ENCODE measurements at places on chromosomes 16 and 17. TPM values are rescaled to one million over a fixed set of nuclear protein-coding genes. Genes with fewer than 3 reads are reported as not detected.

Gene TBC1D3E
- not detected for total RNA-seq

Gene TMC5
- total RNA-seq, result not detected

Gene HP
- not detected for total RNA-seq

Gene PRAC2
- total RNA-seq, result not detected

Gene SPATA20
- 82.7 TPM for total RNA-seq

Gene ARL5C
- not detected for total RNA-seq

Gene IRX6
- total RNA-seq, result not detected

Gene ST6GALNAC1
- not detected for total RNA-seq

Gene ABCC11
- 0.13 TPM for total RNA-seq

Gene KRTAP4-9
- not detected for total RNA-seq

Gene RPGRIP1L
- 22.3 TPM for total RNA-seq

- no peak for DNase-seq
Observed at GRCh38 chr16:5207001-5207523, 109.5 kb upstream of the EEF2KMT start.

GRCh38 chr16:76278086-76278485 is 885 bp downstream of the CNTNAP4 start:
- no peak for DNase-seq

DNA sequence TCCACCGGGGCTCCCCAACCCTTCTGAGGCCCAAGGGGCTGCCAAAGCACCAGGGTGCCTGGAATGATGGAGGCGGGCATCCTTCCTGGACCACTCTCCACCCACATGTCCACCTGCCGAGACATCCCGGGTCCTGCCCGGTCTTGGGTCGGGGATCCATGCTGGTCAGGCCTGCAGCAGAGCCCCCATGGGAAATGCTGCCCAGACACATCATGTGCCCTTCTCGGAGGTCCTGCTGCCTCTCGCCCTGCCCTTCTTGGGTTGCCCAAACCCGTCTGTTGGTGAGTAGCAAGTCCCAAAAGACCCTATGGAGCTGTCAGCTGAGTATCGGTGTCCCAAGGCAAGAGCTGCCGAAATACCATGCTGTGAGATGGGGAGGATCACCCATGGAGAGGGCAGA is 14.8 kb upstream of the GAA start:
- DNase-seq, result no peak

DNA sequence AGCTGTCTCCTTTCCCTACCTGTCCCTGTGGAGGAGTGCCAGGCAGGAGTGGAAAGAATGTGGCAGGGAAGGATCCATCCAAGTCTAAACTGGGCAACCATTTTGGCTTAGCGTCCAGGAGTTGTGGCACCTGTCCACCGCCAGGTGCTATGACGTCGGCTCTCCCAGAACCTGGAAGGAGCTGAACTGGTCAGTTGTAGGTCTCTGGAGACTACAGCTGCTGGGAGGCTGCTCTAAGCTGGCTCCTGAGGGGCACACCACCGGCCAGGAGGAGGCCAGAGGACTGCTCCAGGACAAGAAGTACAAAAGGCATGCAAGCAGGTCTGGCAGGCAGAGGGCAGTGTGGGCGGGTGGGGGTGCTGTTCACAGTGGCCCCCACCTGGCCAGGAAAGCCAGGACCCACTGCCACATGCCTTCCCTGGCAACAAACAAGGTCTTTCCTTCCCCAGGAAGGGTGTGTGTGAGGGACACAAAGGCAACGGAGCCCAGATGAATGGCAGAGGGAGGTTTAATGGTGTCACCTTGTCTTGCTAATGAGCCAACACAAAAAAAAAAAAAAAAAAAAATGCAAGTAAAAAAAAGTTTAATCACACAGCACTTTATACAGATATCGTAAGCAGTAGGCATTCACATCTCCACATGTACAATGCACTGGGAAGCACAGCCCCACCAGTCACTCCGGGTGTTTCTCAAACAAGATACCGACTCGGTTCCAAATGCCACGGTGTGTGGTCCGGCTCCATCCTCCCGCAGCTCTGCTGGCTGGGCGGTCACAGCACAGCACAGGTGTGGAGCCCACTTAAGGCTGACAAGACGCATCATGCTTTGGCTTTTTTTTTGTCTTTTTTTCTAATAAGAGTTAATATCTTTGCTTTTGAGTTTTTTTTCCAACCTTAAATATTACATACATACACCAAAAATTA is 4.8 kb downstream of the SPHK1 start:
- DNase-seq, result no peak

- peak; percentile 19 for DNase-seq
Observed at GRCh38 chr16:59295993-59296736, 562.0 kb upstream of the GOT2 start.

- no peak for DNase-seq
Observed at GRCh38 chr17:58066401-58066800, 16.8 kb upstream of the DYNLL2 start.

- no peak for DNase-seq
Observed at GRCh38 chr16:12258861-12259645, 282.5 kb downstream of the SNX29 start.

DNA sequence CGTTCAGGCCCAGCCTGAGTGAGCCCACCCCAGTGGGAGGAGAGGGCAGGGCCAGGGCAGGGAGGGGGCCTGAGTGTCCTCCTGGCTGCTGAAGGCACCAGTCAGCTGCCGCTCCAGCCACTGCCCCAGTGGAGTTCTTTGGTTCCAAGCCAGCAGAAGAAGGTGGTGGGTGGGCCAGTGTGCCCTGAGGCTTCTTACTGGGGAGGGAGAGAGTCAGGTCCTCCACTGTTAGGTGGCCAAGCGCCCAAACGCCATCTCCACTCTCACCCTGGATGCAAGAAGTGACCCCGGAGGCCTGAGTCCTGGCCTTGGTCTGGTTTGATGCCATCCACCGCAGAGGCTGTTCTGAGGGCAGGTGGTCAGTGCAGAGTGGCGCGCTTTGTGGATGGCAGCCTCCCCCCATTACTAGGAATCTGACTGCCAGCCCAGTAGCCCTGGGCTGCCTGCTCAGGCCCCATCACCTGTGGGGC is 2.2 kb downstream of the RNF213 start:
- no peak for DNase-seq

- no peak for DNase-seq
Observed at GRCh38 chr16:65283181-65283651, 161.4 kb upstream of the CDH11 start.

DNA sequence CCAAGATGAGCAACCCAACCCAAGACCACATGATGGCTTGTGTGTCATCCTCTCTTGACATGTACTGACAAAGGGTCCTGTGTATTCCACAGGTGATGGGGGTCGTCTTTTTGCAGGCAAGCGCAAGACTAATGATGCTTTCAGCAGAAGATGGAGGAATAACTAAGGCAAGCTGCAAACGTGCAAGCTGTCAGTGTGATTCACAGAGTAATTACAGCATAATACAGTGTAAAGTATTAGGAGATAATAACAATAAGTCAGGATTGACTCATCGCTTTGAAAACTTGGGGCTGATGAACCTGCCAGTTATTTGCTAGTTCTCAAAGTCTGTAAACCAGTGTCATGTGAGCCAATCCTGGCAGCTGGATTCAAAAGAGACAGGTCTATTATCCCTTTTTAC is 41.6 kb upstream of the ASIC2 start:
- no peak for DNase-seq

GRCh38 chr16:31010585-31011325 is at the start of gene STX1B:
Gene STX1B, minus strand, starts transcription at chr16:31010638. Its CDS starts 242 bp downstream, at chr16:31010396.
- DNase-seq, result no peak

DNA sequence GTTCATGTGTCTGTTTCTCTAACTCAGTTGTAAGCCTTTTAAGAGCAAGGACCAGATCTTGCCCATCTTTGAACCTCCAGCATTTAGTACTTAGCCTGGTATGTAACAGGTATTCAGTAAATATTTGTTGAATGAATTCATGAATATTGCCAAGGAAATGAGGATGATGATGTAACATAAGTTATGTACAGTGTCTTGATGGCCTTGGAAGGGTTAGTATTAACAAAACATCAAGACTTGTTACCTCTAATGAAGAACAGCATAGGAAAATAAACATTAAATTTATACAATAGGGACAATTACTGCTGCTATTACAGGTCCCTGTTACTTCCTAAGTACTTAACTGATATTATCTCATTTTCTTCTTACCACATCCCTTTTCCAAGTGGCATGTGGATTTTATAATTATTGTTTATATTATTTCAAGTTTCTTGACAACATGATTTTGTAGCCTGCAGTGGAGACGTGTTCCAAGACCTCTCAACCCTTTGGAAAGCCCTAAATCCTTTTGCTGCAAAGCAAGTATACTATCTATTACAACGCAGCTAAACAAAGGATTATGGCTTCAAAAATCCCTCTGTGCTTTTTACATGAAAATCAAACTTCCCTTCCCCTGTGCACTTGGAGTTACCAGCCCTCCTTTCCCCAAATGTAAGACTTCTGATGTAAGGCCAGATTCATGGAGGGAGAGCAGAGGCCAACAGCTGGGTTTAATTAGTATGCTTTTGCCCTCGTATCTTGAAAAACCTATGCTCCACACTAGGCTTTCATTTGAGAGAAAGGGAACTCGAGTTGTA is 77.4 kb upstream of the SMIM36 start:
- DNase-seq, result no peak

DNA sequence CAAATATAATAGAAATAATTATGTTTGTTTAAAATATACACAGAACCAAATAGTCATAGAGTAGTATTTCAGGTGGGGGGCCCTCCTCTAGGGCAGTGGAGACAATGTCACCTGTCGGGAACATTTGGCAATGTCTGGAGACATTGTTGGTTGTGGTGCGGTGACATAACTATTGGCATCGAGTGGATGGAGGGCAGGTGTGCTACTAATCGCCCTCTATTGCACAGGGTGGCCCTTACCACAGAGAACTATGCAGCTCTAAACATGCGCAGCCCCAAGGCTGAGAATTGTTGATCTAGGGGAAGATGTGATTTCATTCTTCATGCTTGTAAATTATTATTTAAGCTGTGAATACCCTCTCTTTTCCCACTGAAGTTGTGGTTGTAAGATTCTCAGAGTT is 594.0 kb downstream of the WWOX start:
- no peak for DNase-seq

GRCh38 chr16:1278477-1278876 is 22.6 kb downstream of the TPSD1 start:
- DNase-seq, result no peak

- no peak for DNase-seq
Observed at GRCh38 chr16:10441726-10442125, 55.9 kb downstream of the ATF7IP2 start.

GRCh38 chr17:76077584-76078110 is 1.3 kb upstream of the ZACN start:
- no peak for DNase-seq

DNA sequence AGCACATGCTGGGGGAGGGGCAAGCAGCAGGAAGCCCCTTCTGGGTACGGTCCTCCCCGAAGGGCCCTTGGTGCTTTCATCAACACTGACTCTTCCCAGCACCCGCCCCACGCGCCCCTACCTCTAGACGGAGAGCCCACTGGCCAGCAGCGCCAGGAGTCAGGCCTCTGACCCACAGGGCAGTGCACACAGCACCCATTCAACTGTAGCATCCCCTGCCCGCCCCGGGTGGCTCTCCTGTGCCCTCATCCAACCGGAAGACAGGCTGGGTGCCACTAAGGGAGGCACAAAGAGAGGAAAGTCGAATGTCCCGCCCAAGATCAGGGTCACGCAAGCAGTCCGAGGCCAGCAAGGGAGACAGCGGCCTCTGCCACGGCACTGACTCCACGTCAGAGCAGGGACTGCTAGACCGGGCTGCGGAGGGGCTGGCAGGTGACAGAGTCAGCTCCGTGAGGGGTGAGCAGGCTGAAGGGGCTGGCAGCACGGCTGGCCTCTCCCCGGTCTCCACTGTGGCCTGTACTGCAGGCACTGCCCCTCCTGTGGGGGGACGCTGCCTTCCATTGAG is 9.8 kb downstream of the MSRB1 start:
- DNase-seq, result no peak

- no peak for DNase-seq
Observed at GRCh38 chr17:10735251-10735650, 5.4 kb upstream of the TMEM220 start.

DNA sequence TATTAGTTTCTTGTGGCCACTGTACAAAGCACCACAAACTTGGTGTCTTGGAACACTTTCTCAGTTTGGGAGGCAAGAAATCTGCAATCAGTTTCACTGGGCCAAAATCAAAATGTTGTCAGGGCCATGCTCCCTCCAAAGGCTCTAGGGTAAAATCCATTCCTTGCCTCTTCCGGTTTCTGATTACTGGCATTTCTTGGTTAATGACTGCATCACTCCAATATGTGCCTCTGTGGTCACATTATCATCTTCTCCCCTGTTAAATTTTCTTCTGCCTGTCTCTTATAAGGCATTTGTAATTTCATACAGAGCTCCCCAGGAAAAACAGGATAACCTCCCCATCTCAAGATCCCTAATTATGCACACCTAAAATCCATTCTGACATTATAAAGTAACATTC is 34.8 kb downstream of the ZNF287 start:
- DNase-seq, result no peak

GRCh38 chr16:2223942-2224486 is 623 bp downstream of the E4F1 start:
- DNase-seq, result no peak

- no peak for DNase-seq
Observed at GRCh38 chr17:59160157-59161025, 4.8 kb downstream of the PRR11 start.

DNA sequence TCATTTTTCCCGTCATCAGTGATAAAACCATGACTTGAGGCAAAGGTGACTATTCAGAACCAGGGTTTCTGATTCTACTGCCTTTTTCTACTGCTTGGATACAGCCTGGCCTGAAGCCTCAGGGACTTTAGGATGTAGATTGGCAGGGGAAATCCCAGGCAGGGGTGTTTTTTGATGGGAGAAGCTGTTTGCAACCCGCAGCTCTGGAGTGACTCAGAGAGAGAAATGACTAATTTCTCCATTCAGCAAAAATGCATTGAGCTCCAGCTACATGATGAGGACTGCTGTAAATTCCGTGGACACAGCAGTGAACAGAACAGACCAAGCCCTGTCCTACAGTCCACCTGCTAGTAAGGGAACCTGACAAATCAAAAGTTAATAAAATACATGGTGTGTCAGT is 560.6 kb downstream of the CDH13 start:
- DNase-seq, result peak; percentile 84

GRCh38 chr16:68915589-68915988 is 72.3 kb downstream of the TANGO6 start:
- DNase-seq, result no peak

GRCh38 chr17:27217631-27218030 is 76.3 kb upstream of the WSB1 start:
- DNase-seq, result no peak

- no peak for DNase-seq
Observed at GRCh38 chr17:1905190-1905913, 75.5 kb downstream of the RPA1 start.

GRCh38 chr16:86100205-86101136 is 201.5 kb downstream of the IRF8 start:
- DNase-seq, result no peak
